ENCODE measurements at places on chromosomes 4 and X. TPM values are rescaled to one million over a fixed set of nuclear protein-coding genes. Genes with fewer than 3 reads are reported as not detected.

GRCh38 chrX:67601771-67602170, 58.0 kb downstream of the AR start:
- no peaks in the 10 kb centered on the region for H3K36me3 ChIP-seq
- no peak for DNase-seq
- no peak overlapping the region for H3K4me3 ChIP-seq
- no peaks in the 10 kb centered on the region for H3K27me3 ChIP-seq
- H3K4me1 ChIP-seq: no peaks in the 10 kb centered on the region

GRCh38 chr4:13601048-13601447, 26.5 kb downstream of the BOD1L1 start:
- H3K27ac ChIP-seq: no peak overlapping the region
- H3K4me1 ChIP-seq: no peaks in the 10 kb centered on the region
- DNase-seq: no peak
- no peaks in the 10 kb centered on the region for H3K27me3 ChIP-seq

DNA sequence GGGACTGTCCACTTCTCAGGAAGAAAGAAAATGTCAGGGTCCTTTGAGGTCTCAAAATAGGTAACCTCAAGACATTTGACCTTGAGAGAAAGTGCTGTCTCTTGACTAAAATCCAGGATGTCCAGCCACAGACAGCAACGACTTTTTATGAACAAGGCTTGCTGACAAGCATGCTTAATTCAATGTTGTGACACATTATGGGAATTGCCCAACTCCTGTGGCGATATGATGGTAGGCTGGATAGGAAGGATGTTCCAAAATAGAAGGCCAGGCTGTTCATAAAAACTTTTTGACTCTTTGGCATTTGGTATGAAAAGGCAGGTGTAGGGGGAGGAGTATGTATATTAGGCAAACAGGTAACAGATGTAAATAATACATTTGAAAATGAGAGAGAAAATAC, 50.8 kb upstream of the EDNRA start:
- DNase-seq: no peak
- no peak overlapping the region for H3K27ac ChIP-seq
- no peaks in the 10 kb centered on the region for H3K27me3 ChIP-seq
- H3K36me3 ChIP-seq: no peaks in the 10 kb centered on the region

GRCh38 chrX:48714573-48714972, 18.0 kb downstream of the SUV39H1 start:
- H3K4me3 ChIP-seq: peak overlapping the region; percentile 15
- DNase-seq: no peak
- no peaks in the 10 kb centered on the region for H3K27me3 ChIP-seq
- peaks cover 31% of the 10 kb centered on the region for H3K36me3 ChIP-seq
- peak overlapping the region; percentile 94 for H3K27ac ChIP-seq

SYP gene
- total RNA-seq: 4.3 TPM

SSX2B gene
- not detected for total RNA-seq

Data from activated T-helper 2 cell treated with anti-CD3 and anti-CD28 coated beads, Interferon-gamma antibody, Interleukin-2, Interleukin-4, amounts not matched to agents 10 μg/mL and 5 μg/mL and 100 μg/mL, durations not matched to agents 14 hours and 24 hours and 36 hours (primary cell).